Transverse colon (tissue), 4 donors: ENCODE measurements at places on chromosomes 6 and 20.
A peak's percentile ranks its signal among the peaks of the same experiment; 100 is the strongest.

DNA sequence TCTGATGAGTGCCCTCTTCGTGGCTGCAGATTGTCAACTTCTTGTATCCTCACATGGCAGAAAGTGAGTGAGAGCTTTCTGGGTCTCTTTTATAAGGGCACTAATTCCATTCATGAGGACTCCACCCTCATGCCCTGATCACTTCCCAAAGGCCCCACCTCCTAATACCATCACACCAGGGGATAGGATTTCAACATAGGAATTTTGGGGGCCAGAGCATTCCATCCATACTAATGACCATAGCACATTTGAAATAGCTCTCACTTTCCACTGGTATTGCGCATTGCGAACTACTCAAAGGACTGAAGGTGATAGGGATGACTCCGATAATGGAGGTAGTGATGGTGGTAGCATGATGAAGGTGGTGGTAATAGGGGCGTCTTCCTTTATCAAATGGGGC, 324.3 kb downstream of the PRL start:
- no peaks in the 10 kb centered on the region for H3K27me3 ChIP-seq
- H3K36me3 ChIP-seq, result no peaks in the 10 kb centered on the region
- no peak for DNase-seq
- H3K4me3 ChIP-seq, result no peak overlapping the region
- peaks cover 10% of the 10 kb centered on the region for H3K4me1 ChIP-seq

DNA sequence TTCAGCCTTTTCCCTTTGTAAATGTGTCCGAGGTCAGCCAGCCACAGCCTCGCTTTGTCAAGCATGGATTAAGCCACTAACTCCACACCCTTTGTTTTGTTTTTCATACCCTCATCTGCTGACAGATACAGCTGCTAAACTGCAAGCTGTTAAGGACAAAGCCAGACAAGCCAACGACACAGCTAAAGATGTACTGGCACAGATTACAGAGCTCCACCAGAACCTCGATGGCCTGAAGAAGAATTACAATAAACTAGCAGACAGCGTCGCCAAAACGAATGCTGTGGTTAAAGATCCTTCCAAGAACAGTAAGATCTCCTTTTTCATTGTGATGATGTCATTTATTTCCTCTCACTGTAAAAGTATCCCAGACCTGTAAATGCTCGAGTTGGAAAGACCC, 269.3 kb downstream of the ARHGAP18 start:
- no peaks in the 10 kb centered on the region for H3K27me3 ChIP-seq
- H3K27ac ChIP-seq, result no peak overlapping the region
- H3K4me3 ChIP-seq, result no peak overlapping the region
- no peaks in the 10 kb centered on the region for H3K36me3 ChIP-seq

GRCh38 chr6:53250176-53251032, 98.3 kb downstream of the ELOVL5 start:
- H3K4me1 ChIP-seq, result no peaks in the 10 kb centered on the region
- no peak overlapping the region for H3K4me3 ChIP-seq
- H3K27ac ChIP-seq, result no peak overlapping the region
- H3K36me3 ChIP-seq, result no peaks in the 10 kb centered on the region
- DNase-seq, result no peak

GRCh38 chr6:168301648-168302398, 17.8 kb downstream of the DACT2 start:
- peak overlapping the region; percentile 18 for H3K4me3 ChIP-seq
- H3K27me3 ChIP-seq, result no peaks in the 10 kb centered on the region
- DNase-seq, result peak; percentile 44
- no peaks in the 10 kb centered on the region for H3K36me3 ChIP-seq

DNA sequence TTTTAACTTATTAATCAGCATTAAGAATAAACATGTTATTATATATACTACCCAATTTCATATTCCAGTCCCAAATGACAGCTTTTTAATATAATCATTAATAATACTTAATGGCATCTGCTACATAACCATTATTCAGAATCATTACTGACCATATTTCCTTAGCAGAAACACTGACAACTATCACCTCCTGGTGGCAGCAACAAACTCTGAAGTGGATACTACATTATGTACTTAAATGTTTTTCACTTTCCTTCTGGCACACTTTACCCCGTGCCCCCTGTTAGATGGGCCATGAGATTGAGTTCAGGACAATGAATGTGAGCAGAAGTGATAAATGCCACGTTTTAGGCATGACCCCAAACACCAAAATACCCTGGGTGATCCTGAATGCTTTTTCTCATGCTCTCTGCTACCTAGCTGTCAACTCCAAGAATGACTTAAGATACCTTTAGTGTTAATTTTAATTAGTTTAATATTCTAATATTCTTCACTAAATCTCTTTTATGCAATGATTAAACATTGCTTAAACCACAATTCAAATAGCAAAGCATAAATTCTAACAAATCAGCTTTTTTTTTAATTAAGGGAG, 77.1 kb downstream of the LMBRD1 start:
- H3K27me3 ChIP-seq, result no peaks in the 10 kb centered on the region
- no peaks in the 10 kb centered on the region for H3K4me1 ChIP-seq
- no peaks in the 10 kb centered on the region for H3K36me3 ChIP-seq
- H3K4me3 ChIP-seq, result no peak overlapping the region

- no peak for DNase-seq
- H3K4me3 ChIP-seq, result no peak overlapping the region
- H3K27ac ChIP-seq, result no peak overlapping the region
- no peaks in the 10 kb centered on the region for H3K27me3 ChIP-seq
- H3K4me1 ChIP-seq, result no peaks in the 10 kb centered on the region
- no peaks in the 10 kb centered on the region for H3K36me3 ChIP-seq
These were observed 306.8 kb upstream of the CNR1 start for GRCh38 chr6:88472851-88473525.
